ENCODE measurements at places on chromosomes 2 and 18.

DNA sequence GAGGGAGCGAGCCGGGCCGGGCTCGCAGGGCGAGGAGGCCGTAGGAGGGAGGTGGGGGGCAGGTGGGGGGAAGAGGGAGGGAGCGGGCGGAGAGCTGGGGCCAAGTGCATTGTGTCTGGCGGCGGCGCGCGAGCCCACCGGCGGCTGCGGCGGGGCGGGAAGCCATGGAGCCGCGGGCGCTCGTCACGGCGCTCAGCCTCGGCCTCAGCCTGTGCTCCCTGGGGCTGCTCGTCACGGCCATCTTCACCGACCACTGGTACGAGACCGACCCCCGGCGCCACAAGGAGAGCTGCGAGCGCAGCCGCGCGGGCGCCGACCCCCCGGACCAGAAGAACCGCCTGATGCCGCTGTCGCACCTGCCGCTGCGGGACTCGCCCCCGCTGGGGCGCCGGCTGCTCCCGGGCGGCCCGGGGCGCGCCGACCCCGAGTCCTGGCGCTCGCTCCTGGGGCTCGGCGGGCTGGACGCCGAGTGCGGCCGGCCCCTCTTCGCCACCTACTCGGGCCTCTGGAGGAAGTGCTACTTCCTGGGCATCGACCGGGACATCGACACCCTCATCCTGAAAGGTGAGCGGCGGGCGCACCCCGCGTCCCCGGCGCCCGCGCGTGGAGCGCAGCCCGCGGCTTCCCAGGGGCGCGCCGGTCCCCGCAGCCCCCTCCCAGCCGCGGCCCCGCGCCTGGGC is at the start of gene TMEM178A:
Gene TMEM178A (plus strand): TSS at position 107 of the 680 bp plus-strand sequence. CDS start 58 bp downstream, at position 165.
- H3K4me3 ChIP-seq = peak within 1 kb of the TSS; percentile 56
- H3K27me3 ChIP-seq = peaks cover 73% of the 10 kb centered on the region

- DNase-seq = no peak
- no peaks in the 10 kb centered on the region for H3K27me3 ChIP-seq
- peaks cover 48% of the 10 kb centered on the region for H3K36me3 ChIP-seq
- no peak overlapping the region for H3K4me3 ChIP-seq
- no peak overlapping the region for H3K27ac ChIP-seq
Measured at GRCh38 chr2:181910028-181910831, 18.7 kb downstream of the ITPRID2 start.

GRCh38 chr2:44881856-44882255 is 59.6 kb upstream of the SIX3 start:
- H3K27ac ChIP-seq = no peak overlapping the region
- H3K4me3 ChIP-seq = no peak overlapping the region
- peaks cover 5% of the 10 kb centered on the region for H3K27me3 ChIP-seq
- DNase-seq = no peak
- H3K36me3 ChIP-seq = no peaks in the 10 kb centered on the region

GRCh38 chr2:215283221-215283620 is 28.6 kb upstream of the ATIC start:
- DNase-seq = no peak
- H3K27ac ChIP-seq = no peak overlapping the region
- no peaks in the 10 kb centered on the region for H3K27me3 ChIP-seq
- H3K4me3 ChIP-seq = no peak overlapping the region
- H3K36me3 ChIP-seq = no peaks in the 10 kb centered on the region

DNA sequence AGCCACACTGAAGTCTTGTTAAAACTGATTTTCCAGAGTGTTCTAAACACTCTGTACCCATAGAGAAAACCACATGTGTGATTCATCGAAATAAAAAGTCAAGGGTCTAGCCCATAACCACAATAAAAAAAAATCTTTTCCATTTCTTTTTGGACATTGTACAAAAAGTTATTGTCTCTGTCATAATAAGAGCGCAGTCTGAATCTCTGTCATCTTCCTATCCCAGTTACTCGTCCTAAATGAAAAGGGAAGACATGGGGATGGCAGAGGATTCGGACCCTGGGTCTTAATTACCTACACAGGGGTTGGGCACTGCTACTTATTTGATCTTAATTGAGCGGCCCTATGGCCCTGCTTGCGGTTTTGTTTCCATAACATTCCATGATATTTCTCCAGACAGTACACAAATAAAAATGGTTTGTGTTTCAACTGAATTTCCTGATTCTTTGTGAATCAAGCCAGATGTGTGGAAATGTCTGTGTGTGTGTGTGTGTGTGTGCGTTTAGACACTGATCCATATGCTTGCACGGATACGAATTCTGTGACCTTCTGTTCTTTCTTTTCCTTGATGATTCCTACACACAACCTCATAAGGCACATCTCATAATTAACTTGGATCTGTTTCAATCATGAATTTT is 133.4 kb upstream of the SPATS2L start:
- H3K27ac ChIP-seq = no peak overlapping the region
- H3K4me3 ChIP-seq = no peak overlapping the region
- peaks cover 3% of the 10 kb centered on the region for H3K4me1 ChIP-seq
- DNase-seq = no peak
- peaks cover 6% of the 10 kb centered on the region for H3K27me3 ChIP-seq
- no peaks in the 10 kb centered on the region for H3K36me3 ChIP-seq

- no peaks in the 10 kb centered on the region for H3K36me3 ChIP-seq
- peaks cover 61% of the 10 kb centered on the region for H3K4me1 ChIP-seq
- peaks cover 39% of the 10 kb centered on the region for H3K27me3 ChIP-seq
- DNase-seq = peak; percentile 87
- peak overlapping the region; percentile 70 for H3K4me3 ChIP-seq
- H3K27ac ChIP-seq = peak overlapping the region; percentile 91
Measured at GRCh38 chr2:9752441-9753275, 90.6 kb upstream of the TAF1B start.

GRCh38 chr2:237408335-237409000 is 5.5 kb downstream of the COL6A3 start:
- H3K4me1 ChIP-seq = no peaks in the 10 kb centered on the region
- no peaks in the 10 kb centered on the region for H3K27me3 ChIP-seq
- DNase-seq = no peak
- no peak overlapping the region for H3K4me3 ChIP-seq
- no peak overlapping the region for H3K27ac ChIP-seq
- H3K36me3 ChIP-seq = no peaks in the 10 kb centered on the region

All from activated CD8-positive, alpha-beta T cell treated with anti-CD3 and anti-CD28 coated beads, Interleukin-2, amount 10 ng/mL, durations not matched to agents 7 days and 5 days (primary cell).